ENCODE measurements at places on chromosomes 7 and 10.

- no peak for DNase-seq
These were observed 357.3 kb downstream of the CRPPA start for GRCh38 chr7:16063716-16064675.

DNA sequence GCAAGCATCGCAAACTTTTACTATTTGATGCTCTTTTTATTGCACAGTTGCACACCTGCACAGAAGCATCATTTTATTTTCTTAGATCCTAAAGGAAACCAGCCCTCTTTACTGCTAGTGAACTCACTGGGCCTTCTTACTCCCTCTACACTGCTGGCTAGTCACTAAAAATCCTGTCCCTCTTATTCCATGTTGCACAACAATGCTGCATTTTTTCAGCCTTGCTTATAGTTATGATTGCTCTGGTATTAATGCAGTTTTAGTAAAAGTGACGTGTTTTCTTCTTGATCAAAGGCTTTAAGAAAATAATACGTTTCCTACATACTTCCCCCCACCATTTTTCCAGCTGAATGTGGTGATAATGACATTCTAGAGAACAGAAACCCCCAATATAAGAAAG, 132.9 kb upstream of the FAM3C start:
- DNase-seq, result no peak

- DNase-seq, result no peak
These were observed 291.5 kb upstream of the ZNF32 start for GRCh38 chr10:43939939-43940820.

DNA sequence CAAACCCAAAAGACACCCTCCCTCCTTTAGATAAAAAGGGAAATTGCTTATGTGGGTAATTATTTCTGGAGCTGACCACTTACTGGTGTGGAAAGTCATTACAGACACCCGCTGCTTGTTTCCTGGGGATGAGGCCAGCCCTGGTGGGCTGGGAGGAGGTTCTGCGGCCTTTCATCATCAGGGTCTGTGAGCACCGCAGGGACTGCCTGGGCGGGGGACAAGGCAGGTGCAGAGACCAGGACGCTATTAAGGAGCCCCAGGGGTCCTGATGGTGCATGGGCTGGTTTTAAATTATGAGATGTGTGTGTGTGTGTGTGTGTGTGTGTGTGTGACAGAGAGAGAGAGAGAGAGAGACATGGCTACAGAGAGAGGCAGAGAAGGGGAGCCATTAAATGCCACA, 171.2 kb downstream of the DNAJB6 start:
- no peak for DNase-seq

- peak; percentile 29 for DNase-seq
These were observed 26.4 kb upstream of the KLF6 start for GRCh38 chr10:3811291-3811870.

GRCh38 chr7:4849390-4849789, 12.4 kb downstream of the PAPOLB start:
- DNase-seq, result no peak

- no peak for DNase-seq
These were observed 136.2 kb downstream of the DIP2C start for GRCh38 chr10:553233-553632.
